ENCODE measurements at places on chromosomes 2 and 18.

DNA sequence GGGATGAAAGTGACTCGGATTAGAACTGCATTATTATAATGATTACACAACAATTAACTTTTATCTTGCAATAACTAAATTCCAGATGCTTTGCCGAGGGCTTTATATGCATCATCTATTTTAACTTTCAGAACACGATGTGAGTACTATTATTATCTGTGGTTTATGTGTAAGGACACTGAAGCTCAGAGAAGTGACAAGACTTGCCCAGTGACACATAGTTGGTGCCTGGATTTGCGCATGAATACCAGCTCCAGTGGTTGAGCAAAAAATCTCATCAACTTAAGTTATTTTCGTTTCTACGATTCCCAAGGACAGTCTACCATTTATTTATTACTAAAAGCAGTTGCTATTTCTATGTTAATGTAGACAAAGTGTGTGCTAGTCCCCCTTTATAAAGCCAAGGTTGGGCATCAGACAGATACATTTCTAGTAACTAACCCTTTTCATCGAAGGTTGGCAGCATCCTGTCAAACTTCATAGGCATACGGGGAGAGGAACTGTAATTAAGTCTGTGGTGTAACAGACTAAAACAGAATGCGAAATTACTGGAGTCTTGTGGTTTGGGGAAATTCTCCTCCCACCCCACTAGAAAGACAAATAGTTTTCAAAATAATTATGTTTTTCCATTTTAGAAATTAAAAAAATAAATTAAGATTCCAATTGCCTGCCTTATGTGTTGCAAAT lies 73.2 kb upstream of the BOD1L2 start:
- DNase-seq = no peak

GRCh38 chr2:23954325-23955014 lies 14.2 kb downstream of the UBXN2A start:
- DNase-seq = no peak

DNA sequence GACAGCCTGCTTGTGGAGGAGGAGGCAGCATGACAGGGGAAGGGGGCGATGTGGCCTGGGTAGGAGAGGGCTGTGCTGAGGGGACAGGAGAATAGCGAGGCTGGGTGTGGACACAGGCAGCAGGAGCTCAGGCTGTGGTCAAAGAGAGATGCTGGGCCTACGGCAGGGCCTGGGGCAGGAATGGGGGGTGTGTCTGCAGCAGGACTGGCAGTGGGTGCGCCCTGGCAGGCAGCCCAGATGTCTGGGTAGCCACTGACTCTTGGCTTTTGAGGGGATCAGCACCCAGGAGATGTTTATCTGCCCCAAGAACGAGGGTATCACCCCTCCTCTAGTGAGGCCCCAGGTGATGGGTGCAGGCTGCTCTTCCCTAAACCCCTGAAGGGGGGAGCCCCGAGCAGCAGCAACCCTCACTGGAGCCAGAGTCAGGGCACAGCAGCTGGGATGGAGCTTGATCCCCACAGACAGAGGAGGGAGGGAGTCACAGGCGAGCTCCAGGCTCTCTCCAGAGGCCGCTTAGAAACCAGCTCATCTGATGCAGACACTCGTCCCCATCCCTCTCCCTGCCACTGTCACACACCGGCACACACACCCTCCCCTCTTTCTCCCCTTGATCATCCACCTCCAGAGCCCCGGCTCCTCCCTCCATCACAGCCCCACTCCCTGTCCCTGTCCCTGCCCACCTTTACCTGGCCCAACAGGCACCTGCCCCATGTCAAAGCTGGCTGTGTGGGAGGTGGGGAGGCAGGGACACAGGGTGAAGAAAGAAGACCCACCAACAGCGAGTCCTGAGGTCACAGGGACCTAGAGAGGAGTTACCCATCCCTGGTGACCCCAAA lies 29.8 kb upstream of the TNS1 start:
- no peak for DNase-seq

GRCh38 chr2:71494523-71495155 lies 41.3 kb downstream of the DYSF start:
- DNase-seq = no peak

- peak; percentile 81 for DNase-seq
Observed at GRCh38 chr2:85539361-85540132, 579 bp downstream of the MAT2A start.

- no peak for DNase-seq
Observed at GRCh38 chr2:216770050-216770449, 74.7 kb upstream of the IGFBP5 start.

DNA sequence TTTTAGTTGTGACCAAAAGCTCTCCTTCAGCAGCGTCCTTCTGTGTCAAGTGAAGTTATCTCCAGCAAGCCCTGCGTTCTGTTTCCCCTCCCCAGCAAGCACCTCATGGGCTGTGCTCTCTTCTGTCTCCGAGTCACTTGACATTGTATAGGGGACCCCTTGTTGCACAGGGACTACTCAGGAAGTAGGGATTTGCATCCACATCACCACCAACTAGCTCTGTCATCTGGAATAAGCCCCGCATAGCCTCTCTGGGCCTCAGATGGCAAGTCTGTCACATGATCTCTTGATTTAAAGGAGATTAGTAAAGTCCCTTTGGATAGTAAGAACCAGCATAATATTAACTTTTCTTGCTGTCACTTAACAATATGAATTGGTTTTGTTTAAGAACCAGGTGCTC lies 32.0 kb upstream of the STPG4 start:
- DNase-seq = no peak

- no peak for DNase-seq
Observed at GRCh38 chr18:8073167-8073566, 506.1 kb downstream of the PTPRM start.

DNA sequence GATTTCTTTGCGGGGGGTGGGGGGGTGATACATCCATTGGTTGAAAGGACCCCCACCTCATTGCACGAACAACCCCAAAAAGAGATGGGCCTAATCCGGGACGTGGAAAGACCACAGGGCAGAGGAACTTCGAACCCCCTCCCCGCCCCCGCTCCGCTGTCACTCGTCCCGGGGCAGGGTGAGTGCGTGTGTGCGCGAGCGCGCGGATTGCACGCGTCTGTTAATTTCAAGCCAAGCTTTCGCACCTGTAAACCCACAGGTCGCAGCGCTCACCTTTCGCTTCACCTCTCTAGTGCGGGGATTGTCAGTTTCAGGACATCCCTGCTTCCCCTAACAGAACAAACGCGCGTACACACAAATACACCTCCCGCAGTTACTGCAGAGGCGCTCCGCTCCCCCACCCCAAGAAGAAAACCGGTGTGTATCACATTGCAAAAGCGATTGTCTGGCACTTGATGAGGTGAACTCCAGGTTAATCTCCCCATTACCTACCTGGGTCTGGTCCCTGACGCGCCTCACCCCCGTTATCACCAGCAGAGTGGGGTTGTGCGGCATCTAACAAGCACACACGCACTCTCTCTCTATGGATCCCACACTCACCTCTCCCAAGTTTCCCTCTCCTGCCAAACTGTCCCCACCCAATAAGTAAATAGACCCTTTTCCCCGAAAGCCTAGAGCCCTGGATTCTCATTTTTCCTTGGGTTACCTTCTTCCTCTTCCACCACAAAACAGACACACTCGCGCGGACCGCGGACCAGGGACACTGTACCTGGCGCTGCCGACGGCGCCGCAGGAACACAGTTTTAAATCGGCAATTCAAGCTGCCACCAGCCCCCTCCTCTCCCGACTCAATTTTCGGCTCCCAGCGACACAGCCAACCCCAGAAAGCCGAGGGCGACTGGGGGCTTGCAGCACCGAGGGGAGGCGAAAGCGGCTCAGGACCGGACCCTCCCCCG lies 1.0 kb downstream of the CYP26B1 start:
- no peak for DNase-seq

- no peak for DNase-seq
Observed at GRCh38 chr18:10046178-10046807, 132.5 kb downstream of the VAPA start.

GRCh38 chr2:36770542-36771287 lies 74.2 kb downstream of the VIT start:
- DNase-seq = peak; percentile 64

DNA sequence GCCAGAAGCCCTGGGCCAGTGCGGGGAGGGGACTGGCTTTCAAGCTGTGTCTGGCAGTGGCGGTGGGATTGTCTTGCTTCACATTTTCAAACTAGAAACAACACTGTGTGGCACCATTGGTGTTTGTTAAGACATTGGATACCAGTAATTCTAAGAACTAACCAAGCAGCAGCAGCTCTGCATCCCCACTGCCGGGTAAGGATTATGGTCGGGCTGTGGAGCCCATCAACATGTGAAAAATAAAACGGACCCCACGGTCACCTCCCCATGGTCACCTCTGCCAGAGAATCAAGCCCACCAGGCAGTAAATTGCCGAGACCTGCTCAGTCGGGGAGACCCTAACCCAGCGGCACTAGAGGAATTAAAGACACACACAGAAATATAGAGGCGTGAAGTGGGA lies 65.3 kb downstream of the C18orf63 start:
- DNase-seq = no peak

DNA sequence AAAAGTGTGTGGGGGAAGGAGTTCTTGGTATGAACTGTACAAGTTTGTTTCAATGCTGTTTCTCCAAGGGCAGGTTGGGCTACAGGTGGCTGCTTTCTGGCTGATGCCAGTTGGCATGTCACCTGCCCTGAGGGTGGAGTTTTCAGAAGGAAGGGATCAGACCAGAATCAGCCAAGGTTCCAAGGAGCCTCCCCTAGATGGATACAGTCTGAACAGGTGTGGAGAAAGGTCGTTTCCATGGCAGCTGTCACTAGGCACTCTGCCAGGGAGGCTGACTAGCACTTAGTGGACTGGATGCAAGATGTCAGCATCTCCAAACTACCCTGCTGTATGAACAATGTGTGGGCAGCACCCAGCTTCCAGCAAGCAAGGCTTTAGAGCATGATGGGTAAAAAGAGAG lies 444.4 kb upstream of the HNRNPA3 start:
- peak; percentile 8 for DNase-seq

- DNase-seq = no peak
Observed at GRCh38 chr2:152335726-152336118, 748 bp downstream of the FMNL2 start.

- peak; percentile 81 for DNase-seq
Observed at GRCh38 chr18:8696749-8697211, 8.6 kb upstream of the MTCL1 start.

DNA sequence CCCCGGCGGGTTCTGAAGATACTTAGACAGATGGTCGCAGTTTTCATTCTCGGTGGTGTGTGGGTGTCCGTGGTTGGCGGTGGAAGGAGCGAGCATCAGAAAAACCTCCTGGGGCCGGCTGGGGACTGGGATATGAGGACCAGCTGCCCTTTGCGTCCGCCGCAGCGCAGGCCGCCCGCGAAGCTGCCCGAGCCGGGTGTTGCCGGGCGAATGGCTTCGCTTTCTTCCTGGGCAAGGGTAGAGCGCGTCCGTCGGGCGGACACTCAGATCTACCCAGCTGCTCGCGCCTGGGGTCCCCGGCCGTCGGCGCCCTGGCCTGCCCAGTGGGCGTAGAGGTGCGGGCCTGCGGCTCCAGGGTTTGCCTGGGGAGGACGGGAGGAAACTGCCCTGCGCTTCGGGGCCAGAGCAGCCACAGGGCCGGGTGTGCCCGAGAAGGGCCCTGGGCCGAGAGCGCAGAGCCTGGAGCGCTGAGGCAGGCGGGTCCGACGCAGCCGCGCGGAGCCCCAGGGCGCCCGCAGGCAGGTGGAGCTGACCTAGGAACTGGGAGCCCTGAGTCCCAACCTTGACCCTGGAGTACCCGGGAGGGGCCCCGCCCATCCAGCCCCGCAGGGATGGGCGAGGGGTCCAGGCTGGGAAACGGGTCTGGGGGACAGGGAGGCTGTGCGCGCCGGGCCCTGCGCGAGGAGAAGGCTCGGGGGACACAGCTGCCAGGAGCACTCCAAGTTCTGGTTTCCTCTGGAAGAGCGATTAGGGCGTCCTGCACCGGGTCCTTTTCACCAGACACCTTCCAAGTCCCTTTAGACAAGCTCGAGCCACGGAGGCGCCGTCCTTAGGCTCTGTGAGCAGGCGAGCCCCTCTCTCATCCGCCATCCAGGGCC lies 1.3 kb downstream of the TWIST2 start:
- no peak for DNase-seq

DNA sequence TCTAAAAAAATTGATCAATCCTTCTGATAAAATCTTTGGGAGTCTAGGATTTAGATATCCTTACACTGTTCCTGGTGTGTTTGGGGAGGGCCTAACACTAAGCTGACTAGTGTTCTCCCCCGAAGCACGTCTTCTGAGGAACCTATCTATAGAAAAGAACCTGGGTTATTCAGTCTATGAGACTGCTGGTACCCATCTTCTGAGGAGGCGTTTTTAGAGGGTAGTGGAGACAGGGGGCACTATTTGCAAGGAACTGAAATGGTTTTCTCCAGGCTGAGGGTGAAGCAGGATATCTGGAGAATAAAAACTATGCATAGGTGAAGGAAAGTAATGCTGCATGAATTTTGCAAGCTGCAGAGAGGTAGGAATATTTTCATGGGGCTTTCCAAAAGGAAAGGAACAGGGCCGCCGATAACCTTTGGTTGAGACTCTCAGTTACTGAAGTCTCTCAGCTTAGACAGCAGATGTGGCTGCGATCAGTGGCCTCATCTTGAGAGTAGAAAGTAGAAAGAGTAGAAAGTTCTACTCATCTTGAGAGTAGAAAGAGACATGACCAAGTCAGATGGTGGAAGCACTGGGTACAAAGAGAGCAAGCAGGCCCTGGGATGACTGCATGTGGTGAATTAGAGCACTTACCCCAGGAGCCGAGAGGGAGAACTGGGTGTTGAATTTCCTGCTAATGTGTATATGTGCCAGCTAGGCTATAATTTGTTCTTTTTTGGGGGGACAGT lies 31.8 kb upstream of the KCNE4 start:
- no peak for DNase-seq

DNA sequence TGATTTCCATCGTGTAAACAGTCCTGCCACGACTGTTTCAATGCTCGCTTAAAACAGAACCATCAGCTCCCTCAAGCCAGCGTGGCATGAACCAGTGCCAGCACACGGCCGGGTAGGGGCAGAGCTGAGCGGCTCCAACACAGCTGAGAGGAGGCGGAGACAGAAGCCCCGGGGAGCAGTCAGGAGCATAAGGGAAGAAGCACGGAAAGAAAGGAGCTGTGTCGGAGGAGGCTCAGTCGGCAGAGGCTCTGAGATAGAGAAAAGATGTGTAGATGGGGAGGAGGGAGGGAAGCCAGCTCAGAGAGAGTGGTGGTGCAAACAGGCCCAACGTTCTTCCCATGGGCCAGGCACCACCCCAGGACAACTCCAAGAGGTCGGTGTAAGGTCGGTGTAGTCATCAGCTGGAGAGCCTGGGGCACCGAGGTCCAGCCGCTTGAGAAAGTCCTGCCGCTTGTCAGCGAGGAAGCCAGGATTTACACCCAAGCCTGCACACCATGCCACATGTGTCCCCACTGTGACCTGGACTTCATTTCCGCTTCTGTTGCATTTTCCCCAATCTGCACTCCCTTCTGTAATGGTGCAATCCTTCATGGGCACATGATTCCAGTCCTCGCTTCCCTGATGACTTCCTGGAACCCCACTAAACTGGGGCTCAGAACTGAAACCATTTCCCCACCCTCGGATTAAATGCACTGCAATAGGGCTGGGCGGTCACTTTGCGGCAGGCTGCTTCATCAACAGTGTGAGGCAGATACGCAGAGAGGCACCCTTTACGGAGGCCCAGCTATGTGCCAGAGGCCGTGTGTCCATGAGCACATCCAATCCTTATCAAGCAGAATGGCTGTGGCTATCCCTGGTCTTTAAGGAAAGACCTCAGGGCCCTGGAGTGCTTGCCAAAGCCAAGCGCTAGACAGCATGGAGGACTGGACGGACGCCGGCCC lies 43.5 kb downstream of the CYP27C1 start:
- DNase-seq = no peak

GRCh38 chr2:141439524-141439923 lies 691.3 kb downstream of the LRP1B start:
- no peak for DNase-seq

GRCh38 chr2:65495251-65495877 lies 63.0 kb upstream of the SPRED2 start:
- DNase-seq = no peak
